ENCODE measurements at places on chromosomes 2 and 18.

DNA sequence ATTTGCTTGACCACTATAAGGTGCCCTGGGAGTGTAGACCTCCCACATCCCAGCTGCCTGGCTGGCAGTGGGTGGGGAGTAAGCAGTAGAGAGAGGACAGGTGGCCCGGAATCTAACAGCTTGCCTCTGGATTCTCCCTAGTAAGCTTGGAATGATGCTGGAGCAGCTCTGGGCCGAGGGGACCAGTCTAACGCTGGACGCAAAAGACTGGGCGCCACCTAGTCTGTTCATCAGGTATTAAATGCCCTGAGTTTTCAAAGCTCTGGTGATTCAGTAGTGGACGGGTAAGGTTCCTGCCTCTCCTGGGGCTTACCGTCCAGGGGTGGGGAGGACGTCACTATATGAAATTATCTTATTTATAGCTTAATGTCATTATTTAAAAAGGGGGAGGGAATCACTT, 648 bp upstream of the LYPD6B start:
- DNase-seq, result no peak

- DNase-seq, result no peak
Observed at GRCh38 chr18:34890486-34891085, 150.6 kb upstream of the MAPRE2 start.

- no peak for DNase-seq
Observed at GRCh38 chr2:138814123-138814898, 34.1 kb upstream of the NXPH2 start.

- no peak for DNase-seq
Observed at GRCh38 chr2:66240286-66240685, 194.6 kb upstream of the MEIS1 start.

Data from activated naive CD4-positive, alpha-beta T cell treated with anti-CD3 and anti-CD28 coated beads, Interleukin-2, amount 50 U/mL, for 16 hours (primary cell).